Spinal cord (tissue), 10 donors: ENCODE measurements at places on chromosomes 13 and 19. TPM values are rescaled to one million over a fixed set of nuclear protein-coding genes. Genes with fewer than 3 reads are reported as not detected.

GRCh38 chr13:53907891-53908290, 879.3 kb downstream of the OLFM4 start:
- no peak for DNase-seq

DNA sequence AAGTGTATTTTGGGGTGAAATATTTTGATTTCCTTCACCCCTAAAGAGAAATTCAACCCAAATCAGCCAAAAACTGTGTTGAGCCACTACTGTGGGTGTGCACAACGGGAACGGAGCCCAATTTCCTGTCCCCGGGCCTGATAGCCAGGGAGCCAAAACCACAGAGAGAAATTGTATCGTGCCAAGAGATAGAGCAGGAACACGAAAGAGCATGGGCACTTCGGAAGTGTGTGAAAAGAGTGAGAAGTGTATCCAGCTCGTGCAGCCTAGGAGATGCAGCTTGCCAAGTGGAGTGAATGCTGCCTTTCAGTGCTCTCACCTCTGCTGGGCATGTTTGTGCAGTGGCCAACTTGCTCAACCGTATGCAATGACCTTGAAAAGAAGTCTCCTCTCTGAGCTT, 19.4 kb upstream of the PLEKHF1 start:
- no peak for DNase-seq

DNA sequence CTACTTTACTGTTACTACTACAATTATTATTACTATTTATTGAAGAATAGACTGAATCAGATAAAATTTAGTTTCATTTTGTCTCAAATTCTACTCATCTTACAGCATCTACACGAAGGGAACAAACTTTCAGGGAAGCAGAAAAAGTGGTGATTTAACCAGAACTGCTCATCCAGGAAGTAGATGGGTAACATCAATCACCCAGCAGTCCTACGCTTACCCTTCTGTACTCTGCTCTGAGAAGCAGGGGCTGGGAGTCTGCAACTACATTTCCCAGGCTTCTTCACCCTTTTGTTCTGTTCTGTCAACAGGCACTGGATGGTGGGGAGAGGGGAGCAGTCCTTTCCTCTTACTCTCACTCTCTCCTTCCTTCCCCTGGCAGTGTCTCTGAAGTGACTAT, 31.4 kb upstream of the GGACT start:
- no peak for DNase-seq

The SERTAD1 gene
- total RNA-seq, result 11.4 TPM
